NCI-H2081 (cell line): ENCODE measurements at places on chromosomes 1 and 21.
A peak's percentile ranks its signal among the peaks of the same experiment; 100 is the strongest.

DNA sequence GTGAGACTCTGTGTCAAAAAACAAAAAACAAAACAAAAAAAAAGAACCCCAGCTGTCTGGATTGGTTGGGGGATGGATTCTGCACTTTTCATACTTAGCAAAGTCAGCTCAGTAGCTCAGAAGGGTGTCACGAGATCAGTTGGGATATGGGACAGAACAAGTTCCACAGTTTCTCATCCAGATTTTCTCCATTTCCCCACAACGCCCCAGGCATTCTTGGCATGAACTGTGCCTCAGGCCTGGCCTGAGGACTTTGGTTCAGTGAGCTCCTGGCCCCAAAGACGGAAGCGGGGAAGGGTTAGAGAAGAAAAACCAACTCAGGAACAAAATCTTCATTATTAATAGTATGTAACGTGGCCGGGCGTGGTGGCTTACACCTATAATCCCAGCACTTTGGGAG is 1.9 kb downstream of the AKR7A2 start:
- no peak for DNase-seq

- no peak for DNase-seq
These were observed 1.0 kb downstream of the OLFML2B start for GRCh38 chr1:162022626-162023025.

DNA sequence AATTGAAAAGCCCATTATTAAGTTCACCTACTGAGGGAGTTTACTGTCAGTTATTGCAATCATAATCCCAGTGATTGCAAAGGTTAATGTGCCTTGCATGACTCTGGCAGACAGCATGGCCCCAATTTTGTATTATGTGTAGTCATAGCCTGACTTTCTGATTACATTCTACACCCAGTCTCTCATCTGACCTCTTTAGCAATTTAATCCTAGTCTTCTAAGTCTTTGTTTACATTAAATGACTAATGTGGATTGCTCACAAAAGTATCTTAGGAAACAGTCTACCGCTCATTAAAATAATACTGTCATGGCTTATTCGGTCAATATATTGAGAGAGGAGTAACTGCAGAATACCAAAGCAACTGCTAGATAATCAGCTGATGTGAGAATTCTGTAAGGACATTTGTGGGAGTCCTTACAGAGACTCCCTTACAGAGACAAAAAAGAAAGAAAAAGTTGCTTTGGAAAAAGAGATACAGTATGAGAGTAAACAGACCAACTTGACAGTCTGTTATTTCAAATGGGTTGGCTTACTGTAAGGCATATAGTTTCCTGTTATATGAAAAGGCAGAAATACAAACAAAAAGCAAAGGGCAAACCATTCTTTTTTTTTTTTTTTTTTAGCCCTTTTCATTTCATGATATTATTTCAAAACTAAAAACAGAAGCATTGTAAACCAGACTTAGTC is 42.8 kb downstream of the SMG7 start:
- peak; percentile 59 for DNase-seq

DNA sequence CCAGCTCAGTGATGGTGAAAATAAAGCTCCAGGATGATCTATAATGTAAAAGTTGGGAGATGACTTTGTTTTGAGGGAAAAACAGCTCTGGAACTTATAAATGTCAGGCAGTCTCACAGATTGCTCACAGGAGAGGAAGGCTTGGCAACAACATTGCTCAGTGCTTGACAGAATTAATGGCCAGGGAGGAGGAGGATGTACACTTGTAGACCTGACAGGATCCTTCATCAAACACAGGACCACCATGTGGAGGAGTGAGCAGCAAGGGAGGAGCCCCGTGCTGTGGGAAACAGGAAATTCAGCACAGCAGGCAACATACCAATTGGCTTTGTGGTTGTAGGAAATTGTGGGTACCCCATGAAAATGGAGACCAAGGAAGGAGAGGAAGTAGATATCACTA is 291.8 kb upstream of the CAMK1G start:
- no peak for DNase-seq

- no peak for DNase-seq
These were observed 96.5 kb upstream of the CAMK1G start for GRCh38 chr1:209486861-209487593.

DNA sequence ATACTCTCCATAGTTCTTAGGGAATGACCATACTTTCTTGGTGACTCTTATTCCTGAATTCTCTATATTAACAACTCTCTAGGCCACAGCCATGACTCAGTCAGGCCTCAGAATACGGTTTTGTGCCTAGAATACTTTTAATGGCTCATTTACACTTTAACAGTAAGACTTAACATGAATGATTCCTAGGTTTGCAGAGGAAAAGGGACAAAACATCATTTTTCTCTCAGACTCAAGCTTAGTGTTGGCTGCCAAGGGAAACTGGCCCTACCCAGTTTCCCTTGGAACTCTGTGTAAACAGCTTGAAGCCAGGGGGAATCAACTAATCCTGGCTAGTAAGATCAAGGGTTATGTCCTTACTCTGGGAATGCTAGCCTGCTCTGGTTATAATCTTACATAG is 164.9 kb upstream of the PKN2 start:
- no peak for DNase-seq

- peak; percentile 72 for DNase-seq
These were observed 244.5 kb downstream of the NEGR1 start for GRCh38 chr1:72037745-72038343.

- DNase-seq, result no peak
These were observed 11.4 kb downstream of the FGR start for GRCh38 chr1:27623327-27624212.

DNA sequence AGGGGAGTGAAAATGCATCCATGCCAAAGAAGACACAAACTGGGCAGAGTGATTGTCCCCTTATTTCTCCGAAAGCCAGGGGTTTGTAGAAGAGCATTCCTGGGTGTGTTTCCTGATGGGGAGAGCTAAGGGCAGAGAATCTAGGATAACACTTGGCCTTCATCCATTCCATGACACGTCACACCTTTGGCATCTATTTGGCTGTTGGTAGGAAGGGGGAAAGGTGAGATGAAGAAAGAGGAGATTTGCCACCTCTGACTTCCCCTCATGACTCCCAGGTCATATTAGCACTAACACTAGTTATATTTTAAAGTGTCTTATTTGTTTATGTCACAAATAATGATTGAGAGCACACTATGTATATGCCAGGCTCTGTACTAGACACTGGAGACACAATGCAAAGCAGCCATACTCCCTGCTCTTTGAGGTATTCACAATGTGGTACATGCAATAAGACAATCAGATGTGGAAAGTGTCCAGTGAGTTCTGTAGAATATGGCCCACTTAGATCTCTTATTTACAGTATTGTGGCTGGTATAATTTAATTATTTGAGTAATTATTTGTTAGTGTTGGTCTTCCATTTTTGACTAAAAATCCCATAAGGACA is 54.5 kb upstream of the GADD45A start:
- DNase-seq, result no peak

- no peak for DNase-seq
These were observed 110.3 kb upstream of the CTTNBP2NL start for GRCh38 chr1:112285746-112286145.

DNA sequence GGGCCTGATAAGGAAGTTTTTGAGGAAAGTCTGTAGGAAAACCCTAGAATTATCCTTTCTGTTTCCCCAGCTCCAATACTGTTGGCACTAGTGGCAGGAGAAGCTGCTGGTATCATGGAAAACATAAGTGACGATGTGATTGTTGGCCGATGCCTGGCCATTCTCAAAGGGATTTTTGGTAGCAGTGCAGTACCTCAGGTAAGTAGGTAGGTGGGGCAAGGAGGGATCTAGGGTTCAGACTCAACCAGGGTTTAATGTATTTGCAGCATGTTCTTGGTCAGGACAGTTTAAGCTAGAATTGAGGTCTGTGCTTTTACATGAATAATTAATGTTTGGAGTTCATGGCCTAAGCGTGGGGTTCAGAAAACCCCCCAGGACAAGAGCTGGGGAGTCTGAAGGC is 62.1 kb downstream of the KDM1A start:
- no peak for DNase-seq

DNA sequence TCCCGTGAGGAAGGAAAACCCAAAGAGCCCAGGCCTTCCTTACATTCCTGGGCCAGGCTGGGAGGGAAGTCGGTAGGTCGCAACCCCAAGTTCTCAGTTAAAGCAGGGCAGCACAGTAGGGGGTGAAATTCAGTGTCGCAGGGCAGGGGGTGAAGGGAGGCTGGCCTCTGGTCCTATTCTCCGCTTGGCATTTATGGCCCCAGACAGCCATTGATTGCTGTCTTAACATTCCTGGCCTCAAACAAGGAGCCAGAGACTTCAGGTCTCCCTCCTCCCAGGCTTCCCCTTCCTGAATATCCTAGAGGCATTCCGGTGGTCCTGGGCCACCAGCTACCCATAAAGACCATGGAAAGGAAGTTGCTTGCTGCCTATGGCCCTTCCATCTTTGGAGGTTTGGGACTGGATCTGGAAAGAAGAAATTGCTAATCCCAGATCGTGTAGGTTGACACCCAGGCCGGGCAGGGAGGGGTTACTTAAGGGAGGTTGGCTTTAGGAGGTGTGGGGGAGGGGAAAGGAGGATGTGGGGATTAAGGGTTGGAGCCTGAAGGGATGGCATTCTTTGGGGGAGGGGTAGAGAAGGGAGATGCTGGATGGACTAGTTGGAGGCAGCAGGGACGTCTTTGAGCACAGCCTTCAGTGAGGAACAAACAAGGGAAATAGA is 1.7 kb downstream of the LIN28A start:
- DNase-seq, result no peak

- no peak for DNase-seq
These were observed 74.1 kb upstream of the CNTN2 start for GRCh38 chr1:204968951-204969350.

DNA sequence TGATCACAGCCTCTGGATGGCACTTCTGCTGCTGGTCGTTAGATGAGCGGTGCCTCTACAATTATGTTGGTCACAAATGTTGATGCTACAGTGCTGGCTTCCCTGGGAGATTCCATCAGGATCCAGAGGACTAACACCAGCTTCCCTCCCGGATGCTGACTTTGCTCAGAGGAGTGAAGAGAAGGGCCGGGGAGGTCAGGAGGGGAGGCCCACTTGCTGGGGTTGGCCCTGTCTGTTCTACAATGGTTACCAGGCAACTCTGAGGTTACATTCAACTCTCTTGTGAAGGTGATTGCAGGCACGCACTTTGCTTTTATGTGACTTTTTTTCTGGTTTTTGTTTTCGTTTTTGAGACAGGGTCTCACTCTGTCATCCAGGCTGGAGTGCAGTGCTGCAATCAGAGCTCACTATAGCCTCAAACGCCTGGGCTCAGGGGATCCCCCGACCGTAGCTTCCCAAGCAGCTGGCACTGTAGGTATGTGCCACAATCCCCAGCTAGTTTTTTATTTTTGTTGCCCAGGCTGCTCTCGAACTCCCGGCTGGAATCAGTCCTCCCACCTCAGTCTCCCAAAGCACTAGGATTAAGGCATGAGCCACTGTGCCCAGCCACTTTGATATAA is 112.5 kb downstream of the ADSS2 start:
- DNase-seq, result no peak
